ENCODE measurements at places on chromosomes 3 and 15.

- peak; percentile 81 for DNase-seq
Observed at GRCh38 chr15:41603941-41604911, 45.2 kb downstream of the TYRO3 start.

GRCh38 chr3:24323272-24323671, 171.4 kb downstream of the THRB start:
- DNase-seq: no peak

DNA sequence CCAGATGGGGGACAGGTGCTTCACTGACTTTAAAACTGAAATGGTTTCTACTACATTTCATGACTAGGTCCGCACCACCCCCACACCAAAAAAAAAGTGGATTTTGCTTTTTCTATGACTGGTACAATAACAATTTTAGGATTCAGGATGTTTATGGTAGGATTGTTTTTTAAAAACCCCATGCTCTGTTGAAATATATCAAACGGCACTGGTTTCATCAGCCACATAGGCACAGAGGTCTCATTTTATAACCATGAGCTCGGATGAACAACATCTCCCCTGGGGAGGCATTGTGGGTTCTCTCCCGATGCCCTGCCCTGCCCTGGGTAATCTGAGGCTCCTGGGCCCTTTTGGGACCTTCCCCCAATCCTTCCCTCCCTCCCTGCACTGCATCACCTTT, 202.7 kb upstream of the KBTBD8 start:
- DNase-seq: peak; percentile 58

DNA sequence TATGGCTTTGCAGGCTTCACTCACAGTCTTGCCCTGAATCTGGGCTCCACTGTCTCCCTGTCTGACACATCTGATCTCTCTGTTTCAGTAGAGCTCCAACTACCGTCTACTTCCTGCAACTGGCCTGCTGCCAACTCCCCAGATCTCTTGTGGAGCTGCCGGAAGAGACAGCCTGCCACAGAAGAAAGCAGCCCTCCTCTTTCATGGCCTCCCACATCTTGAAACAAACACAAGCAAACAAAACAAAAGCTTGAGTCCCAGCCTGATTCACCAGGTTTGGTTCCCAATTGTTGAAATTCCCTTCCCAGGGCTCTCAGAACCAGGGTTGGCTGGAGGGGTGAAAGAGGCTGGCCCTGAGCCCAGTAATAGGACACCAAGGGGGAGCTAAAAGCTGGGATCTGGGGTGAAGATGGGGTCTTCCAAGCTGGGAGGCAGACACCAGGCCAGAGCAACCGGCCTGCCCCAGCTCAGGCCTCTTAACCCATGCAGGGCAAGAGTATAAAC, 55.3 kb upstream of the CA12 start:
- DNase-seq: peak; percentile 72

- DNase-seq: no peak
Observed at GRCh38 chr3:82222401-82222800, 461.0 kb upstream of the GBE1 start.

DNA sequence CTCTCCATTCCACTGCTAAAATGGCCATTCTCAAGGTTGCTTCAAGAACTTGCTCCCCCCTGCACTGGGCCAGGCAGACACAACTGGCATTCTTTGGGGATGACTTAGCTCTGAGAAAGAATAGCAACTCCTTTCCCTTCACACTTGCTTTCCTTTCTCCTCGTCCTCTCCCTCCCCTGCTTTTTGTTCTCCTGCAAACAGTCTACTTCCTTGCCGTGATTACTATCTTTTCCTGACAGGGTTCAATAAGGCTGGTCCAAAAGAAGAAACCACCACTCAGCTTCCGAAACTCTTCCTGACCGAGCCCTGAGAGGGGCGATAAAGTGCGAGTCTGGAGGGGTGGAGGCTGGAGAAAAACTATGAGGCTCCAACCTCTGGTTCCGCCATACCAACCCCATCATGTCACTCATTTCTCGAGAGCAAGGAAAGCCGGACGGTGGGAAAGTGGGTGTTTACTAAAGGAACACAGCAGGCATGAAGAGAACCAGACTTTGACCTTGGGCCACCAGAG, 5.0 kb downstream of the AMOTL2 start:
- DNase-seq: no peak

DNA sequence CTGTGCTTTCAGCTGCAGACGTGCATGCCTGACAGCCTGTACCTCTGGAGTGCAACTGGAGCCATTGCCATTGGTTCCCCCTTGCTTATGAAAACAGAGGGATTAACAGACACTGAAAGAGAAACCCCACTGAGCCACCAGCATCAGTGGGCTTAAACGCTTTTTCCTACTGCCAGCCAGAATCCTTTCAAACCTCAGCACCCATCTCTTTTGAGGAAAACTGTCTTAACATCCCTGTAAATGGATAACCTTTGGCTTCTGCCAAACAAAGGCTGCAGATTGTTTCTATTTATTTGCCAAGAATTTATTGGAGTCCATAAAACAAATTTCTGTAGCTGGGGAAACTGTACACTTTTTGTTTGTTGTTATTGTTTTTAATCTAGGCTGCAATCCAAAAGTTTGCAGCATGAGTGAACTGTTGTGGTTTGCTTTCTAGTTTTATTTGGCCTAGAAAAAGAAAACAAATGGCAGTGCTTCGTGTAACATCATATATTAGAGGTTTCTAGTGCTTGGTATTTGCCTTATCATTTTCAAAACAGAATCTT, 369.2 kb upstream of the IL12A start:
- DNase-seq: peak; percentile 17

- DNase-seq: no peak
Observed at GRCh38 chr3:58074997-58075396, 66.8 kb downstream of the FLNB start.

GRCh38 chr3:52982839-52983238, 63.0 kb downstream of the SFMBT1 start:
- DNase-seq: no peak

DNA sequence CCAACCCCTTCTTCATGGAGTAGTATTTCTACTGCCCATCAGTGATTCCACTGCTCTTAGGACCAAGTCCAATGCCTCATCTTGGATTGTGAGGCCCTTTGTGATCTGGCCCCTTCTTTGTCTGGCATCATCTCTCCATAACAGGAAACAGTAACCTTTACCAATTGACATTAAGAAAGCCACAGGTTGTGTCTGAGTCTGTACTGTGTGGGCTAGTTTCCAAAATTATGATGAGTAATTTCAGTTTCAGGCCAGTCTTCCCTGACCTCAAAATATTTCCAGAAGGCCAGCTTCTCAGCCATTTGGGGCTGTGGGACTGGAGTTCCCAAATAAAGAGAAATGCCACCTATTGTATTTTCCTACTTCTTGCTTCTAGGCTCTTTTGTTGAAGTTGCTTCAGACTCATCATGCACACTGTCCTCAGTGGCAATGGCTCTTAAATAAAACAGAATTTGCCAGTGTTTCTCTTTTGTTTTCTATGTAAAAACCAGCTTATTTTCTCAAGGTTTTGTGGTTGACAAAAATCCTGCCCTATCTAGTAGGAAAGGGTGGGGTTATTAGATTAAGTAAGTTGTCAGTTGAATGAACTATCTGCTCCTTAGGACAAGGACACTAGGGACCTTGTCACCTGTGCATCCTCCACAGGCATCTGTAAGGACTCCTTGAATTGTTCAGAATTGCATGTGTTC, 47.0 kb upstream of the ACKR4 start:
- peak; percentile 72 for DNase-seq

GRCh38 chr3:128434524-128434923, 32.2 kb downstream of the DNAJB8 start:
- DNase-seq: no peak

- DNase-seq: no peak
Observed at GRCh38 chr3:150384296-150385212, 23.5 kb upstream of the TSC22D2 start.

DNA sequence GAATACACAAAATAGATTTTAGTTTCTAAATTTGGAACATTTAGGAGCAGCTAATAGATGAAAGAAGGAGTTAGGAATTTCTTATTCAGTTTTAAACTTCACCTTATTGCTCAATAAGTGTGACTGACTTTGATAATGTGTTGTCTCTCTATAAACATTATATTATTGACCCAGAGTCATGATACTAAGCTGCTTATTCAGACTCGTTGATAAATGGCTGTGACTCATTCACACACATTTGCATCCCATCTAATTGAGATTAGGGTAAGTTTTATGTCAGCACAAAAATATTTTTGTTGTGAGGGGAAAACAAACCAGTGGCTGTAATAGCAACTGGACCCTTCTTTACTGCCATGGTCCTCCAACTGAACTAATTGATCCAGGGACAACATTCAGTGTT, 137.6 kb downstream of the GOLIM4 start:
- DNase-seq: no peak

DNA sequence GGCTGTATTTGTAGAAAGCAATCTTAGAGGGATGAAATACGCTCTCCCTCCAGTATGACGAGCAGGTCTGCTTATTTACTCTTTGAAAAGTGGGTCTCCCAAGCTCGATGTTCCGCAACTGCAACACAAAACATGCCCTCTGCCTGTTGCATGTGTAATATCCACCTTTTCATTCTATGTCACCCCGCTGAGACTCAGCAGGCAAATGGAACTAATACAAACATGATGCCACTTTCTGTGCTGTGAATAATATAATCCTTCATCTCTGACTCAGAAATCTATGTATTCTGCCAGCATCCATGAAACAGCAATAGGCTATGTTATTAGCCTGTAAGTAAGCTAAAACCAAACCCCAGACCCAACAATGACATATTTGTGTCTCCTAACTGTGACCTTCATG, 200.8 kb upstream of the TMCO5A start:
- DNase-seq: no peak

DNA sequence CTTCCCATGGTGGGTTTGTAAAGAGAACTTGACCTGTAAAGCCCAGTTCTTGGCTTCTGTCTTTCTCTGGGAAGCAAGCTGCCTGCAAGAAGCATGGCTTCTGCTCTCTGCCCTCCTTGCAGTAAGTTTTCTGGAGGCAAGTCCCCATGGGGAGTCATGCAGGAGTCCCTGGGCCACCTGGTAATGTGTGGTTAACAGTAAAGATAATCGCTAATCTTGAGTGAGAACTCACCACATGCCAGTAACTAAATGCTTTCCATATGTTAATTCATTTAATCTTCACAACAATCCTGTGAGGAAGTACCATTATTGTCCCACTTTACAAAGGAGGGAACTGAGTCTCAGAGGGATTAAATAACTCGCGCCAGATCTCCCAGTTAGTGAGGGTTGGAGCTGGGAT, 4.2 kb downstream of the CAPN3 start:
- DNase-seq: no peak

GRCh38 chr3:94896994-94897393, 834.1 kb downstream of the NSUN3 start:
- no peak for DNase-seq

DNA sequence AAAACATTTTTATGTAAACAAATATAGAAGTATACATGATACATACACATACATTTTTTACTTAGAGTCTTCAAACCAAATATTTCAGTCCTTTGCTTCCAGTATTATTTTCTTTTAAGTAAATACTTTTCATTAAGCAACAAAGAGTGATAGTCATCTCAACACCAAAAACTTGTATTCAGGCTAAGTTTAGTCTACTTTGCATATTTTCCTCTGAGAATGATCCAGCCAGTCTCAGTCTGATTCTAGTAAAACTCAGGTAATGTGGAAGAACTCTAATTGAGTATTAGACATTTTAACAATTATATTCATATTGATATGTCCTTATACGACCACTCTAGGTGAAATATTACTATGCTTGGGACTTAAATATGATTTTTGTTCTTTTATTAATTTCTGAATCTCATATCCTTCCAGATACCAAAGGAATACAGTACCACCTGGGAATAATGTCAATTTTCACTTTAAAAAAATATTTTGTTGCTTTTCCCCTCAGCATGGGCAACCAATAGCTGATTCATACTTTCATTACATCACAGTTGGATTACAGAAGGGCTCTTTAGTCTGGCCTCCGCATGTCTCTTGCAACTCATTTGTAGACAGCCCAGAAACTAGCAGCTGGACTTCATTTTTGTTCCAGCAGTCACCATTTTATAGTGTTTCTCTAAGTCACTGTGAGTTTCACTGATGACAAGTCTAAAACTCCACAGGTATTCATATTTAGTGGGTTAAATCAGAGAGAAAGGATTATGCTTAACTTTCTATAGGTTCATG, 390.4 kb downstream of the ZBTB20 start:
- DNase-seq: peak; percentile 51

DNA sequence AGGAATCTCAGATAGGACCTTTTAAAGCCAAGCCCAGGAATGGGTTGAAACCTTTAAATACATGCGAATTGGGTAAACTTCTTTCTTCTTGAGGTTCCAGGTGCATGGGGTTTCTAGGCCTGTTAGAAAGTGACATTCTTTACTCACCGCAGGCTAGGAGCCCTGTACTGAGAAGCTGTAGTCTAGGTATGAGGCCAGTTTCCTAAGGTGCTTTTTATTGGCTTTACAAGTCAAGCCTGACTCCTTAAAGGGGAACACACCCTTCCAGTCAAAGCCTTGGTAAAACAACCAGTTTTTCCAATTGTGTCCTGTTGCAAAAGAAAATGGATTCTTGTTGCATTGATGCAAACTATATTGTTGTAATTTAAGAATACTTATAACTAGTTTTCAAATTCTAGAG, 76.1 kb upstream of the ATP11B start:
- DNase-seq: no peak

DNA sequence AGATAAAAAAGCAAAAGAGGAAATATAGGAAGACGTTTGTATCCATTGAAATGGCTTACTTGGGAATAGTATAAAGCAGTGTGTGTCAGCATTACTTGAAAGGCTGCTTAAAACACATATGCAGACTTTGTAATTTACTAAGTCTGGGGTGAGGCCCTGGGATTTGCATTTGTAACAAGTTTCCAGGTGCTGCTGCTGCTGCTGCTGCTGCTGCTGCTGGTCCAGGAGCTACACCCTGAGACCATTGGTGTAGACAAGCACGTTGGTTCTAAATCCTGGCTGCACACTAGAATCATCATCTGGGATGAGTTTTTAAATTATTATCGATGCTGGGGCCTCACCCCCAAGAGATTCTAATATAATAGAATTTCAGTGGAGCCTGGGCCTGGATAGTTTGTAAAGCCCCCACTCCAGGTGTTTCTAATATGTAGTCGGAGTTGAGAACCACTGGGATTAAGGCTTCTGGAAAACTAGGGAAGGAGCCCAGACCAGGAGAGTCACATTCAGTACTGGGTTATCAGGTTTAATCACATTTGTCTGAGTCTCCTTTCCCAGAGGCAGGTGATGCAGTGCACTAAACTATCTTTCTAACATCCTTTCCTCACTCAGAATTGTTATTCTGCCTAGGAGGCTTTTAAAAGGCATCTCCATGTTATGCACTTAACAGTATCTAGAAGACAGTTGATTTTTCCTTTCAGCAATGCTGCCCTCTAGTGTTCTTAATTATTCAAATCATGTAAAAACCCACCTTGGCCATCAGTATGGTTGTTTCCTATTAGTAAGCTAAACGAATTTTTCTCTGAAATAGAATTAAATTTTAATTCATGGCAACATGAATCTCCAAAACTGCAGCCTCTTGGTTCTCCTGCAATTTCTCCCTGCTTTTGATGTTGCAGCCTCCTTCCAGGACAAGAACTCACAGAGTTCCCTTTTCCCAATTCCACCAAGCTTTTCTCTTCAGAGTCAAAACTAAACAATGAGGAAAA, 45.4 kb downstream of the SSR3 start:
- no peak for DNase-seq

- DNase-seq: no peak
Observed at GRCh38 chr3:32707026-32707370, 22.0 kb downstream of the CNOT10 start.

GRCh38 chr3:8571256-8571655, 69.6 kb downstream of the LMCD1 start:
- no peak for DNase-seq

- no peak for DNase-seq
Observed at GRCh38 chr15:22226034-22226790, 145.9 kb downstream of the OR4M2 start.

GRCh38 chr3:102163039-102163817, 271.6 kb upstream of the ZPLD1 start:
- peak; percentile 79 for DNase-seq
